Stomach (tissue), 19 donors: ENCODE measurements at places on chromosomes 7 and 10. TPM values are rescaled to one million over a fixed set of nuclear protein-coding genes. Genes with fewer than 3 reads are reported as not detected.

GRCh38 chr10:115321360-115321759 lies 228.2 kb downstream of the ATRNL1 start:
- DNase-seq: no peak

The CYP3A7 gene
- total RNA-seq: not detected

DNA sequence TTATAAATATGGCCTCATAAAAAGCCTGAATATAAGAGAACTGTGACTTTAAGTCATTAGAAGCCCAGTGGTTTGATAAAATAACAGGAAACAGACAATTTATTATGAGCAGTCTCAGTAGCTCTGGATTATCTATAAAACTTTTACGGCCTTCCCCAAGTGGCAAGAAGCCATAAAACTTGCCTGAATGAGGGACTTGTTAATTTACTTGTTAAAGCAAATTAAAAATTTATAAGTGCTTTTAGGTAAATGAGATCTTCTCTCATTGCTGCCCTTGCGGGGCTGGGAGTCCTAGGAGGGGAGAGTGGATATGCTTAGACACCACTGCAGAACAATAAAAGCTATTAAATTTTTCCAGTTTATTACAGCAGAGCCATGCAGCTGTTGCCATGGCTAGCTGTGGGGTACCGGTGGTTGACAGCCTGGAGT lies 499.9 kb downstream of the AUTS2 start:
- DNase-seq: no peak

GRCh38 chr10:24958091-24958720 lies 5.8 kb upstream of the PRTFDC1 start:
- DNase-seq: no peak

DNA sequence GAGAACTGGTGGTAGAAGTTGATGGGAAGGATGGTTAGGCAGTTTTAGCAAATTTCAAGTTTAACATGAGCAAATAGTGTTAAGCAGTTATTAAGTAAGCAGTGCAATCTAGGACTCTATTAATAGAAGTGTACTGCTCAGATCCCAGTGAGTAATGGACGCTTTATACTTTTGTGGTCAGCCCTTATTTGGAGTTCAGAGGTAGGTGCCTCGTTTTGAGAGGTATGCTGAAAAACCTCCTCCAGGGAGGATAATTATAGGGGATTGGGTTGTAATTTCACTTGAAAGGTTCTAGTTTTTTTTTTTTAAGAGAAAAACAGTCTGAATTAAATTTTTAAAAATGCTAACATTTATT lies 33.5 kb upstream of the CCDC7 start:
- DNase-seq: no peak

DNA sequence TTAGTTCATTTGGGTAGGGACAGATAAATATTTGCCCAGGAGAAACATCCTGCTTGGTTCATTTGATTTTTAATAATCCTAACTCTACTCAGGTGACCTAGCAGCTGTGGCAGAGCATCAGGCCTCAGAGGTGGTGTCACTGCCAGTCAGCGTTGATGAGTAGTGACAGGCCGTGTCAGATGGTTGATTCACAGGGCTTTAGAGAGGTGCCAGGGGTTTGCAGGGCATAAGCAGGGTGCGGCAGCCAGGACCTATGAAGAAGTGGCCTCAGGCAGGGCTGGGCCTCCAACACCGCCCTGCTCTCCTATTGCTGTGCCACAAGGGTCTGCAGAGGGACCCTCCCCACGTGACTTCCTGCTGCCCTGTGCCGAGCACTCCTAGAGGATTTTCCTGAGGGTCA lies 128.1 kb downstream of the HECW1 start:
- no peak for DNase-seq

- DNase-seq: no peak
Observed at GRCh38 chr10:96955794-96956193, 123.7 kb downstream of the LCOR start.
